Lung (tissue), 17 donors: ENCODE measurements at places on chromosomes 16 and 17.

DNA sequence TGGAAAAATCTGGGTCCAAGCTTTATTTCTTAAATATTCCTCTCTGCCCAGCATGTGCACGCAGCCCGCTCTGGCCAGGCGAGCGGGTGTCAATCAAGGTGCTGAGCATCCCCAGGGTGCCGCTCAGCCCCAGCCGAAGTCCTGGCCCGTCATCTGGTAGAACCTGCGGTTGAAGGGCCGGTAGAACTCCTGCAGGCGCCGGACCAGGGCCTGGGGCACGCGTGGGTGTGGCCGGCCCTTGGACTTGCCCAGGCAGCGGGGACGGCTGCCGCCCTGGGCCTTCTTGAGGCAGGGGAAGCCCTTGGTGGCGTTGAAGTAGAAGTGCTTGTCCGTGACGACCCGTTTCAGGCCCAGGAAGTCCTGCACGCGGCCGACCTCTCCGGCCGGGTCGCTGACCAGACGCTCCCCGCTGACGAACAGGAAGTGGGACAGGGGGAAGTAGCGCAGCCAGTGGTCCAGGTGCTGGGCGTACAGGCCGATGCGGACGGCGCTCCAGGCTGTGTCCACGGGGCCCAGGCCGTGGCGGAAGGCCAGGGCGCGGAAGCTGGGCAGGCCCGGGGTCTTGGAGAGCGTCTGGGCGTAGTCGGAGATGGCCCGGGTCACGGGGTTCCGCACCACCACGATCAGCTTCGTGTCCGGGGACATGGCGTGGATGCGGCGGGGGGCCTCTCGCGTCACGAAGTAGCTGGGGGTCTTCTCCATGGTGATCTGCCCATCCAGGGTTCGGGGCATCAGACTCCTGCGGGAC lies 6.6 kb downstream of the HS3ST6 start:
- no peak for DNase-seq

DNA sequence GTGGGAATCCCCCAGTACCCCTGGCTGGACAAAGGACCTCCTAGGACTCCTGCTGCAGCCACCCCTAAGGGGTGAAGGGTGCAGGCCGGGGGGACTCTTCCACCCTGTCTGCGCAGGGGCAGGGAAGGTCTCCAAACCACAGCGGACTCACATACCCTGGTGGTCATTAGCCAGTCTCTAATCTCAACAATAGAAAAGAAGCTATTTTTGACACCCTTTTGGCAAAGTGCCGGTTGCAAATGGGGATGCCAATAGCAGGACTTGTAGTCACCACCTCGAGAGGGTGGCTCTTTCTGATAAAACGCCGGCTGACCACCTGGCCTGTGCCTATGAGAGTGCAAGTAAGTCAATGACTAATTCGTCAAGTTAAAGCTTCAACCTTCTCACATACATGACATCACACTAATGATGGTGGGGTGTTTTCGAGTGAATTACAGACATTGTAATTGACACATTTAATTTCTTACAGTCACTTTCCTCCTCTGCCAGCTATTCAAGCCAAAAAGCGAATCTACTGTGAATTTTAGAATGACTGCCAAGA lies 23.1 kb upstream of the DNAH17 start:
- DNase-seq = peak; percentile 52

DNA sequence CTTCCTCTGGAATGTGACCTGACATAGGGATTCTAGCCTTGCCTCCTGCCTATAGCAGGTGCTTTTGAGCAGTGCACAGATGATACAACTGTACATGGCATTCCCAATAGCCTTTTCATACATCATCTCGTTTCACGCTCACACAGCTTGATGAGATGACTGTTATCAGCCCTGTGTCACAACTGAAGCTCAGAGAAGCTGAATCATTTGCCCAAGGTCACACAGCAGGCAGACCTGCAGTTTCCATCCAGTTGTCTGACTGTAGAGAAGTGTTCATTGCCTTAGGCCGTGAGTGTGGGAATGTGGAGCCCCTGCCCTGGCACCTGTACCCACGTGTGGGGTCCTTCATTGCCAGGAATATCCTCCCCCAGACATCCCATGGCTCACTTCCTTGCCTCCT lies 20.1 kb downstream of the WFDC1 start:
- no peak for DNase-seq

DNA sequence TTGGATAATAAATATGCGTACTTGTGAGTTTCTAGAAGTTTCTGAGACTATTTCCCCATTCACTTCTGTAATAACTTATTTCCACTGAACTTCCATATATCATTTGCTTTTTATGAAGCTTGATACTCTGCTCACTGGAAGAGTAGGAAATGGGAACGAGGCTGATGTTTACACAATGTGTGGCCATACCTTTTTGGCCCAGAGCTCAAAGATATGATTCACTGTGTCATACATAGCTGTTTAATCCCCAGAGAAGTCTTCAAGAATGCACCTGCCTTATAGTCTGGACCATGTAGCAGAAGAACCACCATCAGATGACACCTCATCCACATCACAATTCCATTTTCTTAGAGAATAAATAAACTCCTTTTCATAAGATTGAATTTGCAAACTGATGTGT lies 40.3 kb upstream of the TEKT3 start:
- DNase-seq = no peak

GRCh38 chr17:951325-952132 lies 28.0 kb downstream of the NXN start:
- DNase-seq = peak; percentile 68

- no peak for DNase-seq
These were observed 11.5 kb upstream of the C17orf113 start for GRCh38 chr17:42061646-42062487.

- DNase-seq = peak; percentile 37
These were observed 177.6 kb downstream of the AIPL1 start for GRCh38 chr17:6257336-6257735.

- peak; percentile 34 for DNase-seq
These were observed 92.9 kb downstream of the TBC1D16 start for GRCh38 chr17:79942591-79943346.

DNA sequence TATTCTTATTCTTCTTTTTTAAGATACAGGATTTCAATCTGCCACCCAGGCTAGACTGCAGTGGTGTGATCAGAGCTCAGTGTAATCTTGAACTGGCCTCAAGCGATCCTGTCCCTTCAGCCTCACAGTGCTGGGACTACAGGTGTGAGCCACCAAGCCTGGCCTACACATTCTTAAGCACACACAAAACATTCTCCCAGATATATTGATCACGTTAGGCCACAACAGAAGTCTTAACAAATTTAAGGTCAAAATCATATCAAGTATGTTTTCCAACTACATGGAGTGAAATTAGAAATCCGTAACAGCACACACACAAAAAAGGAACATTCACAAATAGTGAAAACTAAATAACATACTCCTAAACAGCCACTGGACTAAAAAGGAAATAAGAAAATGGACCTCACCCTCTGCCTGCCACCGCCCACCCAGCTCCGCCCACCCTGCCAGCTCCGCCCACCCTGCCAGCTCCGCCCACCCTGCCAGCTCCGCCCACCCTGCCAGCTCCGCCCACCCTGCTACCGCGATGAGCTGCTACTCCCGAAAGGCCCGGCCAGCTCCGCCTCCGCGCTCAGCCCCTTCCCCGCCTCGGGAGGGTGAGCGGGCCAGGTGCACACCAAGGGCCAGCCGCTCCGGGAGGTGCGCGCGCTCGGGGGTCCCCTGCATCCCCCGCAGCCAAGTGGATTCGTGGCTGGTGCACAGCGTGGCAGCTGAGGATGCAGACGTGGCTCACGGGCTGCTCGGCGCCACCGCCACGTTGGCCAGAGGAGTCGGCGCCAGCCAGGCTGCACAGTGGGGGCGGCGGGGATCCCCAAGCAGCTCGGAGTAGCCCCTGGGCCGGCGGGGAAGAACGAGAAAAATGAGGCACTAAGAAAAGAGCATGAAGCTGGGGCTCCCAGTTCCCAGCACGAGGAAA lies 41.2 kb downstream of the C16orf87 start:
- peak; percentile 57 for DNase-seq

DNA sequence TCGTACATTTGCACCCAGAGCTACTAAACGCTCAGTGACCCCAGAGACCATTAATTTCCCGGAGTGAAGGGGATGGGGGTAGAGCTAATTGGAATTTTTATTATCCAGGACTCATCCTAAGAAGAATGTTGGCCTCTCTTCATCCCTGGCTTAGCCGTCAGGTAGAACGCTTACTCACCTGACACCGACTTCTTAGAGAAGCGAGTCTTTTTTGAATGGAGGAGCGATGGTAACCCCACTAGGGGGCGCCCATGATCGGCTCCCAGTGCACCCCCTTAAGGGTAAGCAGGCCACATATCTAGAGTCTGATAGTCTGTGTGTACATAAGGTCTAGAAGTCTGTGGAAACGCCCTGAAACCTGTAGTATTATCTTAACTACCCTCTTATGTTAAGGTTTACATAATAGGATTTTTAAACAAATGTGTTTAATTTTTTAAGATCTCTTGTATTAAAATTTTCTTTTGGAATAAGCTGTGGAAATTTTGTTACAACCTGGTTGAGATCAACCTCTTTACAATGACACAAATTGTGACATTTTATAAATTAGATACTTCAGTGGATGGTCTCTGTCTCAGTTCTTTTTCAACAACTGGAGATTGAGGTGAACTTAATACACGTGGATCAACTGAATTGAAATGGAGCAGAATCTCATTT lies 229.8 kb downstream of the CPPED1 start:
- DNase-seq = peak; percentile 39

- no peak for DNase-seq
These were observed 193.5 kb upstream of the KIF2B start for GRCh38 chr17:53629188-53629587.

- no peak for DNase-seq
These were observed 73.2 kb downstream of the RTN4RL1 start for GRCh38 chr17:1951920-1952319.

- DNase-seq = no peak
These were observed 69.3 kb downstream of the PLCG2 start for GRCh38 chr16:81848306-81848853.

DNA sequence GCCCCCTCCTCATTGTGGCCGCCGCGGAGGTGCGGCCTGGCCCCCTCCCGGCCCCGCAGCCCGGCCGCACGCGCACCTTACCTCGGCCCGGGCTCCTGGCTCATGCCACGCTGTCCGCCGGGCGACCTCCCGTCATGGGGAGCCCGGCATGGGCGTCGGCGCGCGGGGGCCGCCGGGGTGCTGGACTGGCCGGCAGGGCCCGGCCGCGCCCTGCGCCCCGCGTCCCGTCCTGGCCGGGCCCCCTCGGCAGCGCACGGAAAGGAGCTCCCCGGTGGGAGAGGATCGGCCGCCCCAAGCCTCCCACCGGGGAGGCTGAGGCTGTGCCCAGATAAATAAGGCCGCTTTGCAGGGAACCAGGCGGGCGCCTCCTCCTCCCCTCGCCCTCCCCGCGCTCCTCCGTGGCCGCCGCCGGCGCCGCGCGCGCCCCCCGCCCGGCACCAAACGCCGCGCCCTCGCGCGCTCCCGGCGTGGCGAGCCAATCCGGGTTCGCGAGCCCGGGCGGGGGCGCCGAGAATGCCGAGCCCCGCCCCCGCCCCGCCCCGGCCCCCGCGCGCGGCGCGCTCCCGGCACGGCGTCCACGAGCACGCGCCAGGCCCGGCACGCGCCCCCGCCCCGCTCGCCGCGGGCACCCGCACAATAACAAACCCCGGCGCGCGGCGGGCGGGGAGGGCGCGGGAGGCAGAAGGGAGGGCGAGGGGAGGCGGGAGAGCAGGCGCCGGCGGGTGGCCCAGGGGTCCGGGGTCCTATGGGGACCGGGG lies at the start of gene FBXL16:
TSS of gene FBXL16 (minus strand) at position 371 of the 758 bp plus-strand sequence. CDS start 8,396 bp downstream, outside the sequence.
- DNase-seq = no peak

DNA sequence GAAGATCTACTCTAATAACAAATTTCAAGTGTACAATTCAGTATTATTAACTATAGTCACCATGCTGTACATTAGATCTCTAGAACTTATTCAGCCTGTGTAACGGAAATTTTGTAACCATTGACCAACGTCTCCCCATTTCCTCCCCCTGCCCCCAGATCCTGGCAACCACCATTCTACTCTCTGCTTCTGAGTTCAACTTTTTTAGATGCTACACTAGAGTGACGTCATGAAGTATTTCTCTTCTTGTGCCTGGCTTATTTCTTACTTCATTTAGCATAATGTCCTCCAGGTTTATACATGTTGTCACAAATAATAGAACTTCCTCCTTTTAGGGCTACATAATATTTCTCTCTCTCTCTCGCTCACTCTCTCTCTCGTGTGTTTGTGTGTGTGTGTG lies 157.5 kb downstream of the ANKFN1 start:
- no peak for DNase-seq

- DNase-seq = peak; percentile 75
These were observed 333.6 kb upstream of the TBX2 start for GRCh38 chr17:61066062-61066461.

- no peak for DNase-seq
These were observed 17.3 kb downstream of the SAMD14 start for GRCh38 chr17:50112694-50113093.

GRCh38 chr16:50645563-50646220 lies 35.4 kb downstream of the SNX20 start:
- DNase-seq = peak; percentile 59

GRCh38 chr17:52410781-52411180 lies 252.3 kb upstream of the CA10 start:
- DNase-seq = no peak

- DNase-seq = no peak
These were observed 16.0 kb downstream of the CREBBP start for GRCh38 chr16:3864562-3864961.

DNA sequence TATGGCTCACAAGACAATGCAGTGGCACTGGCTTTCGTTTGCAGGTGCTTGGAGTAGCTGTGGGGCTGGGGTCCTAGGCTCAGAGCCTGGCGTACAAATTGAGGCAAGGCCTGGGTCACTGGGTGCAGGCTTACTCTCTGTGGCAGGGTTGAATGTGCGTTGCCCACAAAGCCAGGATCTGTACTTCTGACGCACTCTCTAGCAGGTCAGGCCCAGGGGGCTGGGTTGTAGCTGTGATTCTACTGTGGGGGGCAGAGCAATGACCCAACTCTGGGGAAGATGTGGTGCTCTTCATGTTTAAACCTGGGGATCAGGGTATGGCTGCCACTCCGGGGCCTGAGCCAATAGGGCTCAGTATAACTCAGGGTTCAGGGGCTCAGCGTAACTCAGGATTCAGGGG lies 6.4 kb upstream of the PRSS21 start:
- DNase-seq = no peak

DNA sequence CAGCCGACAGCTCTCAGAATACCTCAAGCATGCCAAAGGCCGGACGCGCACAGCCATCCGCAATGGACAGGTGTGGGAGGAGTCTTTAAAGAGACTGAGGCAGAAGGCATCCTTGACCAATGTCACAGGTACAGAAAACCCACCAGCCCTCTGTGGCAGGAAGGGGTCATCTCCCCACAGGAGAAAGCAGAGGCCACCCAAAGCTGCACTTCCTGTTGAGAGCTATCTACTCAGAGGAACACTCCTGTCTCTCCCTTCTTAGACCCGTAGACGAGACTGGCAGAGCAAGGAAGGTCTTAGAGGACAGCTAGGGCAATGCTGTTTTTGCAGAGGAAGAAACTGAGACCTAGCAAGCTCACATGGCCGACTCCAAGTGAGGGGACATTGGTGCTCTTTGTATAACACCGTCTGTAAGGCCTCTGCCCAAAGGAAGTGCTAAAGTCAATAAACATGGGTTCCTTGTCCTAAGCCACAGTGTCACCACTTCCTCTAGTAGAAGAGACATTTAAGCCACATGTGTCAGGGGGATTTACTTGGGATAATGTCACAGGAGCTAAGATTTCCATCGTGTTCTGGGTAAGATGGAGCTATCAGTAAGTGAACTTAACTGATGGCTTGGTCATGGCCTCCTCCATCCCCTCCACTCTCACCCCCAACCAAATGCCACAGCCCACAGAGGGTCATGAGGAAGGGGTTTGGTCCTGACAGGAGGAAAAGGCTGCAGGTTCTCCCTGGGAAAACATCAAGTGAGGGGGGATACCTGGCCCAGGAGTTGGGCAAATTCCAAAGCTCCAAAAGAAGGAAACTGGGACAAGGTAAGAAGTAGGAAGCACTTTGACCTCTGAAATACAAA lies 9.4 kb downstream of the LPO start:
- no peak for DNase-seq

- no peak for DNase-seq
These were observed 823 bp upstream of the NOTUM start for GRCh38 chr17:81961521-81962498.
